Hippocampal formation (tissue), 2 donors: ENCODE measurements at places on chromosomes 12 and 14.

DNA sequence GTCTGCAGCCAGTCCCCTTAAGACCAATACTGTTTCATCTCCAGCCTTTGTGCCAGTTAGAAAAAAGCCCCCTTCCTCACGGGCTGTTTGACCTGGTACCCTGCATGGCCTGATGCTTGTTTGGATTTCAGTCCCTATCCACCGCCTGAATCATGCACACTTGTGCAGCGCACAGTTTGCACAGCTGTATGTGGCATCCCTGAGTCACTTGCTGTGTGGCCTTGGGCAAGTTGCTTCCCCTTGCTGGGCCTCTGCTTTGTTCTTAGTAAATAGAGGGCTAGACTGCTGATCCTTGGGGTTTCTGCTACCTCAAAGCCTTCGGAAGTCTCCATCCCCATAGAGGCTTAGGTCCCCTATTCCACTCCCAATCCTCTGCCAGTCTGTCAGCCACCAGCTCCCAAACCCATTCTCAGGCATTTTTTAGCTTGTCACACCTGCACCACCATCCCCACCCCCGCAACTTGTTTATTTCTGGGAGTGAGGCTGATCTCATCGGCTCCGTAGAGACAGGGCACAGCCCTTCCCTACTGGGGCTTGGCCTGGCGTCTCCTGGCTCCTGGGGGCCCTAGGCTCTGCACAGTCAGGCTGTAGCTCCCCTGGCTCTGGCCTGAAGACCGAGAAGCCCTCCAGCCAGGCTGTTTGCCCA is 8.8 kb downstream of the KRT80 start:
- DNase-seq = no peak

DNA sequence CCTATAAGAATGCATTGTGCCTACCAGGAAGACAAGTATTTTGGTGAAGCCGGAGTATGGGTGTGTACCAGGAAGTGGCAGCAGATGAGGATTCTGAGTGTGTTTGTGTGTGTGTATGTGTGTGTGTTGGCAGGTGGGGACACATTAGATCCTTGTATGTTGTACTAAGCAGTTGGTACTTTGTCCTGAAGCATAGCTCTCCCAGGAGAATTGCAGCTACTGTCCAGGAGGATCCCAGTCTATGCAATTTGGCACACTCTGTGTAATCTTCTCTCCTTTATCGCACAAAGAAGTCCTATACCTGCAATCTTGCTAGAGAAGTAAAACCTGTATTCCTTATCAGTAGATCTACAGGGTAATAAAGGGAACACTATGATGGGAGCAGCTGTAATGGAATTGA is 276.5 kb downstream of the PAWR start:
- no peak for DNase-seq

DNA sequence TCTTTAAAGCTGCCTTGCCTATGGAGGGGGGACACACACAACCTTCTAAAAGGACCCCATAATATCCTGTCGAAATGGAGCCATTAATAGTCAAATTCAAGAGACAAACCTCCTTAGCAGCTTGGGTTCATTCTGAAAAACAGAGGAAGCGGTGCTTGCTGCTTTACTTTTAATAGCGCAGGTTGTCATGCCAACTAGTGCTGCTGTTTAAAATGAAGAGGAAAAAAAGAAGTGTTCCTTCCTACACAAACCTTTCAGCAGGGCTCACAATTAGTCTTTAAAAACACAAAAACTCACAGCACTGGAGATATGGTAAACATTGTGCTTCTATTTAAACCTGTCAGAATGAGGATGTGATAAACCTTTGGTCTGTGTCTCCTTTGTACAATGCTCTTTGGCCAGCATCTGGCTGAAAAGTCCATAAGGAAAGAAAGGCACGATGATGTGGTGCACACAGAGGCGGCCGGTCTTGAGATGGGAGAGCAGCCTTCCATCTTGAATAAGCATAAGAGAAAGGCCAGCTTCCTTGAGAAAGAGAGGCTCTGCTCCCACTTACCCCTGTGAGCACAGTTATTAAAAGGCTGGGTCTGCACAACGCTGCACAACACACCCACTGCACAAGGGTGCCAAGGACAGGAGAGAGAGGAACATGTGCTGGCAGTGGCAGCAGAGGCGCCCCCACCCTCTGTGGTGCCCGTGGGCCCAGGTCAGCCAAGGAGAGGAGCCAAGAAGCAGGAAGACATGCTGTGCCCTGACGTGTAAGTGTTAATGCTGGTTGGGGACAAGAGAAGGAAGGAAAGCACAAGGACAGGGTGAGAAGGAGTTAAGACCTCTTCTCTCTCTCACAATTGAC is 144.6 kb downstream of the TTC7B start:
- no peak for DNase-seq

- DNase-seq = no peak
Observed at GRCh38 chr12:65086236-65086635, 34.9 kb downstream of the WIF1 start.

DNA sequence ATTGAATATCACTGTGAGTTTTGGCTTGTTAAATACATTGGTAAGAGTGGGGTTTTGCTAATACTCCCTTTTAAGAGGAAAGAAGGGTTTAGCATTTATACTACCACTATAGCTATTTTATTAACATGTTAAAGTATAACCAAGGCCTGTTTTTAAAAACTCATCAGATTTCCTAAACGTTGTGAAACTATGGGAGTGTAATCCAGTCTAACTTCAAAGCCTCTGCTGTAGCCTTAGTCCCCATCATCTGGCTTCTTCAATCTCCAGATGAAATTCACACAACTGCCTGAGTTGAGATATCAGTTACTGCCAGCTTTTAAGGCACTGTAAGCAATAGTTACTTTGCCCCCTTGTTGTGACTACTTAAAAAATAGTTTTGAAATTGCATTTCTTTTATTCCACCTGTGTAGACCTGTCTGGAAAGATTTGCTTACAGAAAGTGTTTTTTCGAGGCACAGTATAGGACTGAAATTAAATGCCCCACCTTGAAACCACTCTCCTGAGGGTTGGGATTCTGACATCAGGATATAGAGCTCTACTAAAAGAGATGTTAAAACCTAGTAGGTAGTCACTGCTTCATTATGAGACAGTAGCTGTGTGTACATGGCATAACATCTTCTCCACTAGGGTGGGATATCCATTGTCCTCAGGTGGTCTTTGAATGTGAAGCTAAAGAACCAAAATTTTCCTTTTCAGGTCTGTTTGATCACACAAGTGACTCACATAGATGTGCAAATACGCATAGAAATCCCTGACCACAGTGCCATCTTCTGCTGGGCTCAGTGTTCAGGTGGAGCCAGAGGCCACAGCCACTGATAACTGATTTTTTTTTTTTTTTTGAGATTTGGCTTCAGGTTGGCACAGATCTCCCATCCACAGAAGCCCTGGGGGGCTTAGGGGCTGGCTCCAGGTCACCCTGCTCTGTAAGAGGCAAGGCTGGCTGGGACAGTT is 125.5 kb downstream of the DAAM1 start:
- no peak for DNase-seq

DNA sequence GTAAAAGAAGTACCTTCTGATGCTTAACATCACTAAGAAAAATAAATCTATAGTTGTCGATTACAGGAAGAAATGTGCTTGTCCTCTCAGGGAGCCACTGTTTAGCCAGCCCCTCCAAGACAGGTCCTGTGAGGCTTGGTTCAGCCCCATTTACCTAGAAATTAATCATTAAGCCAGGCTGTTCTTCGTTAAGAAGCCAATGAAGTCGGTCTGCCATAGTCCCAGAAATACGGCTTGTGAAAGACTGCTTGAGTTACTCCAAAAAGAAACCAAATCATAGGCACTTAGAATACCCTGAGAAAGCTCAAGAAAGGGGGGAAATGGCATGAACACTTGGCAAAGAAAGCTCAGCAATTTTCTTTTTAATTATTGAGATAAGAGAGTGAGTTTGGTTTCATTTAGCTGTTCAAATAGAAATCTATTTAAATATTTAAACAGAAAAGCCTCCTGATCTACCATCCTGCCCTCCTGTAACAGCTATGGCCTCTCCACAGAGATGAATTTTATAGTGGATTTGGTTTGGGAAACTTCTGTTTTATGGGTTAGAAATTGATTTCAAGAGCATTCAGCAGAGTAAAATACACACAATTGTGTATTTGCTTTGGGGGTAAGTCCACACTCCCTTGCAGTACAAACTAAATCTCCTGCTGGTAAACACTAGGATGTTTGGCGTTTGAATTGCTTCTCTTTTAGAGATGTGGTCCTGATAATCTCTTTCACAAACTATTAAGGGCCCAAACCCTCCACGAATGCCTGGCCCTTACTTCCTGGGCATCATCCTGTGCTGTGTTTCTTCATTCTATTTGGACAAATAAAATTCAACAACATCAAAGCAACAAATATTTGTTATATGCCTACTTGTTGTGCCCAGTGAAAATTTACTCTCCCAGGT is 234.4 kb downstream of the SEC23A start:
- no peak for DNase-seq

DNA sequence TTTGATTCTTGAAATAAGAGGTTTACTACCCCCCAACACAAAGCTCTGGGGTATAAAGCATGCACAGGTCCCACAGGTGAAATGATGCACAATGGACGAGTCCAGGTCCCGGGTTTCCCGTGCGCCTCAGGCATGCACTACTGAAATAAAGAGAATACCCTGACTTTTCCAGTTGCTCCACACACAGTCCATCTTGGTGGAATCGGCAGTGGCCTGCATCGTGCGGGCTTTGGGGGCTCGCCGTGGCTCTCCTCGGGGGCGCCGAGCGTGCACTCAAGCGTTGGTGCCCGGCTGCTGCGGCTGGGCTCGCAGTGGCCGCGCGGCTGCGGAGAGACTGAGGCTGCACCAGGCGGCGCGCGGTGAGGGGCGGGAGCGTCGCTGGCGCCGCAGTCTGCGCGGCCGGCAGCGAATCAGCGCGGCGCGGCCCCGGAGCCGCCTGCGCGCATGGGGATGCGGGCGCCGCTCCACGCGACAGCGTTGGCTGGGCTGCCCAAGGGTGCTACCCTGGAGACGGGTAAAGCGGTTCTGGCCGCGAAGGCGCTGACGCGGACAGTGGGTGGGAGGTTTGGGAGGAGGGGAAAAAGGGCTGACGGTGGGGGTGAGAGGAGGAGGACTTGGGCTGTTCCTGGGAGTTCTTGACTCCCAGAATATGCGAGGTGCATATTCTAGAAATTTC is 53.8 kb upstream of the CCDC175 start:
- no peak for DNase-seq

DNA sequence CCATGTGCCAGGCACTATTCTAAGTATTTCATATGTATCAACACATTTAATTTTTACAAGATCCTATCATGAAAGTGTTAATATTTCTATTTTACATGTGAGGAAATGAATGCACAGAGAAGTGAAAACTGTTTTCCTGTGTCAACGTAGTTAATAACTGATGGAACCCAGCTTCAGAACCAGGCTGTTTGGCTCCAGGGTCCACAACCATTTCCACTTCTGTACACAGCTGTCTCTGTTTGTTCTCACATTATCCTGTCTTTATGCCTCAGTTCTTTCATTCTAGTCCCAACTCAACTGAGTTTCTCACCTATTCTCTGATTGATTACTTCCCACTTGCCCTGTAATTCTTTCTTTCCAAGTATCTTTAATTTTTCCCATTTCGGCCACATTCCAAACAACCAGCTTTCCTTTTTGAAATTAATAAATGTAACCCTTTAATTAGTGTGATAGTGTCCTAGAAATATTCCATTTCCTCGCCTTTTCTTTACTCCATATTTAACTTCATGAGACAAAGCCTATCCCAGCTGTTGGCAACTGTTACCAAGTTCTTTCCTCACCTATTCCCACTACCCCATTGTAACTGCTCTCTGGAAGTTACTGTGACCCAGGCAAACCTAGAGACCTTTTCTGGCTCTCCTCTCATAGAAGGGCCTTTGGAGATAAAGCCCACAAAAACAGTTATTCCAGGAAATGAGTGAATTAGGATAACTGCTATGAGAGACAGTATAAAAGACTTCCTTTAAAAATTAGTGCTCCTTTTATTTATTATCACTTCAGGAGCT is 218.7 kb downstream of the RASSF9 start:
- no peak for DNase-seq

GRCh38 chr12:81207173-81207572 is 129.3 kb downstream of the ACSS3 start:
- no peak for DNase-seq

DNA sequence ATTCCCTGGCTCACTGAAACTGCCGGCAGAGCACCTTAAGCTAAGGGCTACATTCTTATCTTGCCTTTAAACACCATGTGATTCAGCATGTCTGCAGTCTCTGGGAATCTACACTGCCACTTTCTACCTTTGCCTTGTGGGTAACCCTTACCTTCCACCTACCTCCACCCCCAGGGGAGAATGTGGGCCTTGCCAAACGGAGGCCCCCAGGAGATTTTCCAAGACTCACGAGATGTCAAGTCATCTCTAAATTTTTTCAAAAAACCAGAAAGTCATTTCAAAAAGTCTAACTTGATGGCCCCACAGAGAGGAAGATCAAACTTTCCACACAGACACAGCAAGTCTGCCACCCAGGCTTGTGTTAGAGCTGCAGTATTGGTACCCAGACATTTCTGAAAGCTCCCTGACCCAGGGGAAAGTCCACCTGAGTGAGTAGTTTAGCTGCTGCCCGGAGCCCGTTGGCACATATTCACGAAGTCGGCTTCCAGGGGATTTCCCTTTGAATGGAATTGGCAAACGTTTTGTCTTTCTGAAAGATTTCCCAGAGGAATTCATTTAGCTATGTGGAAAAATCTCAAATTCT is 4.7 kb upstream of the PSMA6 start:
- DNase-seq = no peak

DNA sequence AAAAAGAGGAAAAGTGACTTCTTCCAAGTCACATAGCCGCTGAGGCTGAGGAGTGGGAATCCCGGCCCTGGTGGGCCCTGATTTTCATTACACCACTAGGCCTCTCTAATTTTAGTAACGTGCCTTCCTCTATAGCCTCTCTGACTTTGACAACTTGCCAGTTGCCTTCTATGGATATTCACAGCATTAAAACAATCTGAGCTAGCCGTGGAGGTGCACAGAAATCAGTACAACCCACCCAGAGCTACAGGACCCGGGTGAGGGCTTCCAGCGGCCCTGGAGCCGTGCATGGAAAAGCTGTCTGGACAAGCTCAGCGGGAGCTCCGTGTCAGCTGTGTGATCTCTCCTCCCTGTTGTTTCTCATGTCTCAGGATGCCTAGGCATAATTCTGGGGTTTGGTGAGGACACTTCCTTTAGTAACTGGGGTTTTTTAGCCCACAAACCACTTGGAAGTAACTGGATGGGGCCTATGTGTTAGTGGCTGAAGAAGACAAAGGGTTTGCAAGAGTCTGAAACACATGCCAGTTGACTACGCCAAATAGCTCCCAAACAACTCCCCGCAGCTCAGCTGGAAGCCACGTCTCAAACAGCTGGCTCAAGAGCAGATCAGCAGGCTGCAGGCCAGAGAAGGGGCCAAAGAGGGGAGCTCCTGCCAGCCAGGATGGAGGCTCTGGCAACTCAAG is 53.0 kb downstream of the SSH1 start:
- no peak for DNase-seq
